ENCODE measurements at places on chromosomes 6 and 20. TPM values are rescaled to one million over a fixed set of nuclear protein-coding genes. Genes with fewer than 3 reads are reported as not detected.

MRPS18A gene
- polyA plus RNA-seq, result 28.1 TPM

MCCD1 gene
- not detected for polyA plus RNA-seq

WFDC10B gene
- polyA plus RNA-seq, result 0.23 TPM

SLC16A10 gene
- 15.0 TPM for polyA plus RNA-seq

JPH2 gene
- polyA plus RNA-seq, result 2.0 TPM

RAB44 gene
- 0.27 TPM for polyA plus RNA-seq
